Stimulated activated CD4-positive, alpha-beta T cell treated with anti-CD3 and anti-CD28 coated beads, Interleukin-4, amount 100 ng/mL, for 24 hours (primary cell): ENCODE measurements at places on chromosomes 16 and 17.

DNA sequence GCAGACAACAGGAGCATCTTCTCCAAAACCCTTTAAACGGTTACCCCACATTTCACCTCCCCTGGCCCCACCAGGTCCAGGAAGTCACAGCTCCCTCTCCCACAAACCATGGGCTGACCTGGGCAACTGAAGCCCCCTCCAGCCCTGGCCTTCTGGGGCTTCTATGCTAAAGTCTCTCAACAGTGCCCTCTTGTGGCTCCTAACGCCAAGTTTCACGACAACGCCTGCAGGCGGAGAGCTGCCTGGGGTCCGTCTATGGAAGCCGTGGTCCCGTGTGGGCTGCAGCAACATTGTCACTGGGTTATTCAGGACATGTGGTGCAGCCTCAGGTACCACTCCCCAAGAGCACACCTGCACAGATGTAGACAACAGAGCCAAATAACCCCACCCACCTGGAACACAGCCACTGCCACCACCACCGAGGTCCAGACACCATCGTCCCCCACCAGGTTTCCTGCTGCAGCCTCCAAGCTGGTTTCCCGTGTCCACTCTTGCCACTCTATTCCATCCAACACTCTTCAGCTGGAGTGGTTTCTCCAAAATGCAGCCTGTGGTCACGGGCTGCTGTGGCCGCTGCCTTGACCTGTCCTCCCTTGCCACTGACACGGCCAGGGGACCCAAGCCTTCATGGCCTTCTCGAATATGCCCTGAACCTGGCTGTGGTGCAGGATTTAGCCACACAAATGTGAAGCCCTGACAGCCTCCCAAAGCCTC lies 19.1 kb downstream of the C16orf95 start:
- peak; percentile 46 for DNase-seq

GRCh38 chr16:89843409-89844350 lies 15.4 kb downstream of the SPIRE2 start:
- DNase-seq = no peak

DNA sequence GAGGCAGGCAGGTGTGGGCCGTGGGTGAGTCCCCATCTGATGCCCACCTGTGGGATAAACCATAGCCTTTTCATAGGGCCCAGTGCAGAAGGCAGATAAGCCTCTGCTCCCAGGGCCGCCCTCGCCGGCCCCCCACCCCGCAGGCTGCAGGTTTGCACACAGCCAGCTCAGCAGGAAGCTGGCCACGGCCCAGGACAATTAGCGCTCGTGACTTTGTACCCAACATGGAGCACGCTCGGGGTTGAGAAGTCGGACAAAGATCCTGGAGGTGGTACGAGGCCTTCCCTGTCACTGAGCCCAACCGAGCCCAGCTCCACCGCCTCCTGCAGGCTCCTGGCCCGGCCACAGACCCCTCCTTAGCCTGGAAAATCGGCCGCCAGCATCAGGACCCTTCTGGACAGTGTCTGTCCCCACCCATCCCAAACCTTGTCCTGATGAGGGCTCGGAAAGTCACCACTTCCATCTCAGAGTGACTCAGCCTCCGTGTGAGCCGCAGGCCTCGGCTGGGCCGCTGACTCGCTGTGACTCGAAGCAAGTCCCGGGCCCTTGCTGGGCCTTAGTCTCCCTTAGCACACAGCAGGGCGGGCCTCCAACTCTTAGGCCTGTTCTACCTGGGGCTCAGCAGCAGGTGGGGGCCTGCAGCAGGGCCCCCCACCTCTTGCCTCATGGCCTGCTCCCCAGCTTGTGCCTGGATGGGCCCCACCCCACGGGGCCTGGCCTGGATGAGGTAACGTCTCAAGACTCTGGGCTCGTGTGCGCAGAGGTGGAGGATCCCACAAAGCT lies 22.7 kb downstream of the FAM83G start:
- DNase-seq = no peak

DNA sequence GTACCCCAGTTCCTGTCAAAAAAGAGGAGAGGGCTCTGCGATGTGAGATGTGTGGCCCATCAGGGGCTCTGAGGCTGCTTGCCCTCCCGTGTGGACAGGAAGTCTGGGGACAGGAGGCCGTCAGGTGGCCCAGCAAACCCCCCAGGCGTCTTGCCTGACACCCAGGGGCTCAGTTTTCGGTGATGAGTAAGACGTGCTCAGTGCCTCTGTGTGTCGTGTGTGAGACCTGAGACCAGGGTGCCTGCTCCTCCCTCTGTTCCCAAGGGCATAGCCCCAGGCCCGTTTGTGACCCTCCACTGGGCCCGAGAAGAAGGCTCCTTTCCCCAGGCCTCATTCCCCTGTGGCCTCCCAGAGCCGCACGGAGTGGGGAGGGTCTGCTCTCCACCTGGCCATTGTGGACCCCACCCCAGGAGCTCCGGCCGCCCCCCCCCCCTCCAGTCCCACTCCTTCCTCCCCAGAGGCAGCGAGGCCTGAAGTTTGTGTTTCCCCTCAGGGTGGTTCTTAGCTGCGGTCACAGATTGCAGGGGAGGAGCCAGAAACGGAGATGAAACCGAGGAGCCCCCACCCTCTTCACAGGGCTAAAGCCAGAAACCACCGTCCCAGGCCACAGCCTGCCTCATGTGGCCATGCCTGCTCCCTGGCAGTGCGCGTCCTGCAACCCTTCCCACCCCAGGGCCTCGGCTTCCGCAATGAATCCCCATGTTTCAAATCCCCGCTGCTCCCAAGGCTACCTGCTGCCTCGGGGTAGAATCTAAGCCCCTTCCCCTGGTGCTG lies 4.9 kb upstream of the ACTG1 start:
- DNase-seq = no peak

DNA sequence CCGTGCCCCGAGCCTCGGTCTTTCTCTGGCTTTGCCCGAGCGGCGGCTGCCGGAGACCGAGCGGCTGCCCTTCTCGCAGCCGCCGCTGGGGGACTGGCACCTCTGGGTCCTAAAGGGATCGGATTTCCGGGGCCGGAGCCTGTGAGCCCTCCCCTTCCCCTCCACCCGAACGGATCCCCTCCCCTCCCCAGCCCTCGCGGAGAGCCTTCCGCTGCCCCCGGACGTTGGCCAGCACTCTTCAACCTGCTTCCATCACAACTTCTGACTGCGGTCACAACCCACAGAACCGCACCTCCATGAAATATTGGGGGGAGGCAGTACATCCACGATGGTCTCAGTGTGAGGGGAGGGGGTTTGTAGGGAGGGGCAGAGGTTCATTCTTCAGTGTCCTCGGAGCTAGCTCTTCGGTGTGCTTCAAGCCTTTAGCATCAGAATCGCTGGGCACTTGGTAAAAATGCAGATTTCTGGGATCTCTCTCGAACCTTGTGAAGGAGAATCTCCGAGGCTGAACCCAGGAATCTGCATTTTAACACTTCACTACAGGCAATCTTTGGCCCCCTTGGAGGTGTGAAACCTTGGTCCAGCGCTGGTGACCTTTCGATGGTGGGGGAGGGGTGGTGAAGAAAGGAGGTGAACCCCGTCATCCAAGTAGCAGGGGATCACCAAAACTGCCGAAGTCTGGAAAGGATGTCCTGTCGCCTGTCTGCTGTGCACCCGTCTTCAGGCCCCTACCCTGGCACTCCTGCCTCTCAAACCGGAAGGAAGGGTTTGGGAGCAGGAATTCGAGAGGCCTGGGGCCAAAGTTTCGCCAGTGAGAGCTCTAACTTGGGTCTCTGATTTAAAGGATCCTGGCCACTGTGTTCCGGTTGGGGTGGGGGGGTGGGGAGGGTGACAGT lies 812 bp upstream of the PPP1R9B start:
- peak; percentile 86 for DNase-seq

- DNase-seq = no peak
Observed at GRCh38 chr17:6894206-6894528, 62.6 kb upstream of the TEKT1 start.

- DNase-seq = no peak
Observed at GRCh38 chr16:17354141-17354601, 116.6 kb downstream of the XYLT1 start.

DNA sequence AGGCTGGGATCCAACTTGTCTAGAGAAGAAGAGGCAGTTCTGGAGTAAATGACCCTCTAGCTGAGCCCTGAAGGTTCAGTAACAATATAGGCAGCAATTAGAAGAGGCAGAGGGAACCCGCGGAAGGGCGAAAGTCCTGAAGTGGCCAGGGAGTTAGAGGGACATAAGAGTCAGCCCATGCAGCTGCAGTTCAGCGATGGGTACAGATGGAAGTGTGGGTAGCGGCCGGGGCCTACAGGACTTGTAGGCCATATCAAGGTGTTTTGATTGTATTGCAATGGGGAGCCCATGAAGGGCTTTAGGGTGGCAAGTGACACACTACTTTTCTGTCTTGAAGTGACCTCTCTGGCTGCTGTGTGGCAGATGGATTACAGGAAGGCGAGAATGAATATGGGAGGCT lies 3.0 kb downstream of the ELAC2 start:
- DNase-seq = no peak

- DNase-seq = peak; percentile 55
Observed at GRCh38 chr16:22898874-22899348, 84.9 kb downstream of the HS3ST2 start.

GRCh38 chr16:89921702-89922476 lies 1.3 kb upstream of the TUBB3 start:
- no peak for DNase-seq

GRCh38 chr16:56975714-56976113 lies 13.6 kb upstream of the NLRC5 start:
- no peak for DNase-seq

DNA sequence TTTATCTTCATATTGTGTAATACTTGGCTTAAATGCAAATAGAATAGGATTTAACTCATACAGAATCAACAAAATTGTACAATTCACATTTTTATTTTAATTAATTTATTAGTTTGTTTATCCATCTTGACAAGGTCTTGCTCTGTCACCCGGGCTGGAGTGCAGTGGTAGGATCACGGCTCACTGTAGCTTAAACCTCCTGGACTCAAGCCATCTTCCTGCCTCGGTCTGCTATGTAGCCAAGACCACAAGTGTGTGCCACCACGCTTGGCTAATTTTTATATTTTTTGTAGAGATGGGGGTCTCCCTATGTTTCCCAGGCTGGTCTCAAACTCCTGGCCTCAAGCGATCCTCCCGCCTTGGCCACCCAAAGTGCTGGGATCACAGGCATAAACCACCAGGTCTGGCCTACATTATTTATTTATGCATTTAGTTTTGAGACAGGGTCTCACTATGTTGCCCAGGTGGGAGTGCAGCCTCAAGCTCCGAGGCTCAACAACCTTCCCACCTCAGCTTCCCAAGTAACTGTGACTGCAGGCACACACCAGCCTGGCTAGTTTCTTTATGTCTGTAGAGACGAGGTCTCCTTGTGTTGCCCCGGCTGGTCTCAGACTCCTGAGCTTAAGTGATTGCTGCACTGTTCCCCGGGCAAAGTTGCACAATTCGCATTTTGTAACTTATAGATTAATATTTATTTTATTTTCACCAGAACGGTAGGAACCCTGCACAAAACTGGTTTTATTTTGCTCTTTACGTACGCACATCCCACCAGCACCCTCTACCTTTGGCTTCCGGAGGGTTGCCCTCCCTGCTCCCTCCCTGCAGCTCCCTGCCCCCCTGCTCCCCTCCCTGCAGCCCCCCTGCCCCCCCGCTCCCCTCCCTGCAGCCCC lies 4.9 kb downstream of the DPEP1 start:
- no peak for DNase-seq

- DNase-seq = no peak
Observed at GRCh38 chr16:24826096-24826690, 19.6 kb upstream of the SLC5A11 start.

DNA sequence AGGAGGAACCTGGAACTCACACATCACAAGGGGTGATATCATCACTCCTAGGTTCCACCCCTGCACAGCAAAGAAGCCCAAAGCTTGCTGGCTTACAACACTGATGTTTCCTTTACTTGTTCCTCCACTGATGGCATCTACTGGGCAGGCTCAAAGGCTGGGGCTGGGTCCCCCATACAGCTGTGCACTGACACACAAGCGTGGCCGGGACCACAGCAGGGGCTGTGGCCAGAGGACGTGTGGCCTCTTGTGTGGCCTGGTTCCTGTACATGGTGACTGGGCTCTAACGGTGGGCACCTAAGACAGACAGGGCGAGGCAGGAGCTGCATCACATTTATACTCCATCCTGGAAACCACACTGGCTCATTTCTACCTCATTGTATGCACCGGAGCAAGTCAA lies 264.4 kb upstream of the FOXF1 start:
- DNase-seq = no peak

- DNase-seq = no peak
Observed at GRCh38 chr16:17330044-17330443, 140.7 kb downstream of the XYLT1 start.

GRCh38 chr16:84308120-84308519 lies 13.4 kb downstream of the WFDC1 start:
- no peak for DNase-seq

DNA sequence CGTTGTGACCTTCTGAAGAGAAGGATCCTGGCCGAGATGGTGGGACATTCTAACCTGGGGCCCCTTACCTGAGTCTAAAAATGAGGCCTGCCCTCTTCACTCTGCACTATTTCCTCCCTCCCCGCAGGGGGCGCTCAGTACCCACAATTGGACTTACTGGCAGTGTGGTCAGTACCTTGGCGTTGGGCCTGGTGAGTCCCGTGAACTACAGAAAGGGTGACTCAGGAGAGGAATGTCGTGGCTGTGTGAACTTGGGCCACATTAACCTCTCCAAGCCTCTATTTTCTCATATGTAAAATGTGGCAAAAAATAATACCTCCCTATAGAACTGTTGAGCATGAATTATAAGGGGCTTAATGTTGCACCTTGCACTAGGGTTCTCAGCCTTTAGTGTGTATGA lies 3.9 kb downstream of the RSAD1 start:
- DNase-seq = peak; percentile 80

DNA sequence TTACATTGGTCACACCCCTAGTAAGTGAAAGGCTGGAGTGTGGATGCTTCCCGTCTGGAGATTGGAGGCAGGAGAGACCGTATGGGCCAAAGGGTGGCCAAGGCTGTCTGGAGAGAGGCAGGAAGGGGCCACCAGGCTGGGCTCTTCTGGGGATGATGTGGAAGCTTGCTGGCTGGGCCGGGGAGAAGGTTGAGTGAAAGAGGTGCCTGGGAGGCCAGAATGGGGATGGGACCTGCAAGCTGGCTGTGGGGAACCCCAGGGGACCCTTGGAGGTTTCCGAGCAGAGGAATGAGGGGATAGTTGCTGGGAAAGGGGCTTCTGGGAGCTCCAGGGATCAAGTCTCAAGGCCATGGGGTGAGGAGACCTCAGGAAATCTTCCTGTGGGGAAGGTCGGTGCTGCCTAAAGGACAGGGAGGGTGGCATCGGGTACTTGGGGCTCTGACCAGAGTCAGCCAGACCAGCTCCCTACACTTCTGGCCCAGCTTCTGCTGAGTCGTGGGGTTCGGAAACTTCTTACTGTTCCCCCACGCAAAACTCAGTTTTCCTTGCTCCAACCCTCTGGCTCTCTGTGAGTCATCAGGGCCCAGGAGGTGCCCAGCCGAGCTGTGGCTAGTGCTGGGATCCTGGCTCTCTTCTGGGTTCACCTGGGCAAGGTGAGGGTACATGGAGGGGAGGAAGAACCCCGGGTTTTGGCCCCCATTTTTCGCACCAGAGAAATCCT lies 3.1 kb downstream of the MRC2 start:
- DNase-seq = no peak

GRCh38 chr16:86073103-86073625 lies 174.2 kb downstream of the IRF8 start:
- no peak for DNase-seq
